Stimulated activated CD4-positive, alpha-beta T cell treated with anti-CD3 and anti-CD28 coated beads, Interleukin-15, amount 100 ng/mL, for 1 hour (primary cell): ENCODE measurements at places on chromosomes 11 and 22.

DNA sequence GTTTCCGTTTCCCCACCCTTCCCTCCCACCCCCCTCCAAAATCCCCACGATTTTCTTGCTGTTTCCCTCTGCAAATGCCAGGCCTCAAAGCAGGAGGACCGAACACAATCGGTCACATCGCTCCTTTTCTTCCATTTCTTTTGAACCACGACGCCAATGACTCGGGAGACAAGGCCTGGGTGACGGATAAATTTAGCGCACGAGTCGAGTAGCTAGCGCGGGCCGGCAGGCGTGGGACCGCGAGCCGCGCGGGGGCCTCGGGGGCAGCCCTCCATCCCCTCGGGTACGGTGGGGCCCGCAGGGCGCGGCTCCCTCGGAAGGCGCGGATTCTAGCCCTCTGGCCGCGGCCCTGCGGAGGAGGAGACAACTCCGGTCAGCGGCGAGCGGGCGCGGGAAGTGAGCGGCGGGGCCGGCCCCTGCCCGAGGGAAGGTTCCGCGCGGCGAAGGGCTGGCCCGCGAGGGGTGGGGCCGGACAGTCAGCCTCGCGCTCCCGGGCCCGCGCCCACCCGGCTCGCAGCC is 414 bp downstream of the JOSD1 start:
- DNase-seq = no peak

- no peak for DNase-seq
Measured at GRCh38 chr22:50262460-50262911, 1.0 kb upstream of the MAPK12 start.

DNA sequence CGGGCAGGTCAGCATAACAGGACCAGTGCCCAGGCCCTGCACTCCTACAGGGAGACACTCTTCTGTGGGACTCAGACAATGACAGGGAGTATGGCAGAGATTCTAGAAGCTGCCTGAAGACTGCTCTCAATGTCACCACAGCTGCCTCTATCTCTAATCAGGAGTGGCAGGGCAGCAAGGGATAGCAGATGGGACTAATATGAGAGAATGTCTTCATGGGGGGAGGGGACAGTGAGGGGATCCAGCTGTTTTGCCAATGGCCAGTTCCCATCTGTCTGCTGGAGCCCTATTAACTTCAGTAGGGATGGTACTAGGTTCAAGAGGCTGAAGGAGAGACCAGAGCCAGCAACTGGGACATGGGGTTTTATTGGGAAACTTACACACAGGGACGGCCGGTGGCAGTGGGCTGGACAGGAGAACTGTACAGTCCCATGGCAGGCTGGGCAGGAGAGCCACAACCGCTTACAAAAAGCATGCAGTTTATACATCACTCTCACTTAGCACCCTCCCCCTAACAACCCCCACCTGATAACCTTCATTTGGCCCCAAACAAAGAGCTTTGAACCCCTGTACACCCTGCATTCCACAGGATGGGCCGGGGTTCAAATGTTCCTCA is 2.5 kb upstream of the CD82 start:
- no peak for DNase-seq

DNA sequence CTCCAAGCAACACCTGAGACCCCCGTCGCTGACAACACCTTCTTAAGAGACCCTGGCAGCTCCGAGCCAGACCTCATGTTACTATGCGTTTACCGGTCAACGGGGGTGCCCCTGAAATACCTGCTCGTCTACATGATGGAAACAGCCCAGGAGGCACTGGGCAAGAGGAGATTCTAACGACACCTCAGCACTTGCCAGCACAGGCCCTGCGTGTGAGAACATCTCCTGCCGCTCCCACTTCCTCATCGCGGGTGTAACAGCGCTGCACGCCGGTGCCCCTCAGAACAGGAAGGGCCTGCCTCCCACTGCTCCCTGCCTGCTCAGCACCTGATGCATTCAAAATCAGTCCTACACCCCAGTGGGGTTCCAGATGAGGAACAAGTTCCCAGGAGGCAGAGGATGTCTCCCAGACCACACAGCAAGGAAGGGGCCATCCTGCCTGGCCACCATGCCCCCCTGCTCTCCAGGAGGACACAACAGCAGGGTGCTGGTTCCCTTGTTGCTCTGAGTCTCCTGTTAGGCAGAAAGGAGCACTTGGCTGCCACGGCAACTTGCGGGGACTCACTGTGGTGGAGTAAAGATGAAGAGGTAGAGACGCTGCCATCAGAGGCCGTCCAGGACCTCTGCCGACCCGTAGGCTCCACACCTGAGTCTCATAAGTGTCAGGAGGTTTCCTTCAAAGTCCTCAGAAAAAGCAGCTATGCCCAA is 2.1 kb downstream of the TOLLIP start:
- no peak for DNase-seq

- DNase-seq = no peak
Measured at GRCh38 chr11:28168718-28169117, 60.5 kb downstream of the METTL15 start.

DNA sequence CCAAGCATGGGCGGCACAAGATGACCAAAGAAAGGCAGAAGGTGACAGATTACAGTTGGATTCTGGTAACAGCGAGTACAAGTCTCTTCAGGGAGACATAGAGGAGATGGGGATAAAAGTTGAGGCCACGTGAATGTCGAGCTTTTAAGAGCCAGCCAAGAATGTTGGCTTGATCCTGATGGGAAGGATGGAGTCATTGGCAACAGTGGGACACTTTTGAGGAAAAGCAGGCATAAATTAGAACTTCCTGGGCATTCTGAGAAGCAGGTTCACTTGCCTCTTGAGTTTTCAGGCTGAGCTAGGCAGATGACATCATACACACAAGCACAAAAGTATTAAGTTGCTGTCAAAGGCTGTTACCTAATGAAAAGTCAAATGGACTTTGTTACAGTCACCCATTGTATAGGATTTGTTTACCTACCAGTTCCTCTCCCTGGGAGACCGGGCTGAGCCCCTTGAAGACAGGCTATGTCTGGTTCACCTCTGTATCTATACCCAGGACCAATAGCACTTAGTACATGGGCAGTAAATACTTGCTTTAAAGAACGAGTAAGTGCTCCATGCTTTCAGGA is 41.1 kb downstream of the TNRC6B start:
- DNase-seq = no peak

- no peak for DNase-seq
Measured at GRCh38 chr11:113188371-113188834, 126.0 kb upstream of the TTC12 start.
